ENCODE measurements at places on chromosomes 1 and 21.

GRCh38 chr1:240804475-240804874 lies 192.5 kb upstream of the GREM2 start:
- no peak for DNase-seq

- no peak for DNase-seq
Measured at GRCh38 chr1:110756506-110756905, 81.8 kb upstream of the KCNA3 start.

GRCh38 chr1:238409932-238410331 lies 519.2 kb upstream of the ZP4 start:
- DNase-seq, result peak; percentile 4

DNA sequence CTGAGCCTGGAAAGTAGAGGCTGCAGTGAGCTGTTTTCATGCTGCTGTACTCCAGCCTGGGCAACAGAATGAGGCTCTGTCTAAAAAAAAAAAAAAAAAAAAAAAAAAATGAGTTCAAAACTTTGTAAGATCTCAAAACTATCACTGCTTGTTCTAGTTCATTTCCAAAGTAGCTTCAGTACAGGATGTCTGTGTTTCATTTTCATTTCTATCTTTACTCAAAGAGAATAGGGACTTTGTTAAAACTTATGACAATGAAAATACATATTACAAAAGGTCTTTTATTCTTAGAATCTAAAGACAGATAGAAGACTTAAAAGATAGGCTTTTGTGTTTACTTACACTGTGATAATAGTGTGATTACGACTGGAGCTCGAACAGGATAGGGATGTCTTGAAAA lies 709.7 kb downstream of the ADGRL2 start:
- no peak for DNase-seq

GRCh38 chr1:230143534-230143933 lies 76.5 kb downstream of the GALNT2 start:
- DNase-seq, result no peak

DNA sequence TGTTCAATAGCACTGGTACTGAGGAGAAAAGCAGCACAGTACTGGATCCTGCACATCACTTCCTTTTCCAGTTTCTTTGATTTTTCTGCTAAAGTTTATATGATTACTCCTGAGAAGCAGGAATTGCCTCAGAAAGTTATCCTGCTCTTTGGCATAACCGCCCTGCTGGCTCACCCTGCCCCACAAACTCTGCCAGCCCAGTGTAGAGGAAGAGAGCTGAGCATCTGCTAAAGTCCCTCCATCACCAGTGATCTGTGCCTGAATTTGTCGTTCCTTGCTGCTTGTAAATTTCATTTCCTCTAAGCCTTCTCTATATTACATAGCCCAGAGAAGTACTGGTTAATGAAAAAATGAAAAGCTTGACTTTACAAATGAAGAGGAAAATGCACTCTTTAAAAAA lies 87.0 kb upstream of the C1orf21 start:
- DNase-seq, result no peak

GRCh38 chr1:118999348-119000071 lies 11.4 kb upstream of the TBX15 start:
- no peak for DNase-seq
